Left hindlimb (tissue), 1 donor: ENCODE measurements at places on chromosomes 3 and 15.

- DNase-seq = no peak
Measured at GRCh38 chr3:184039414-184039813, 7.9 kb downstream of the HTR3D start.

GRCh38 chr3:140748903-140749302, 71.0 kb downstream of the TRIM42 start:
- no peak for DNase-seq

DNA sequence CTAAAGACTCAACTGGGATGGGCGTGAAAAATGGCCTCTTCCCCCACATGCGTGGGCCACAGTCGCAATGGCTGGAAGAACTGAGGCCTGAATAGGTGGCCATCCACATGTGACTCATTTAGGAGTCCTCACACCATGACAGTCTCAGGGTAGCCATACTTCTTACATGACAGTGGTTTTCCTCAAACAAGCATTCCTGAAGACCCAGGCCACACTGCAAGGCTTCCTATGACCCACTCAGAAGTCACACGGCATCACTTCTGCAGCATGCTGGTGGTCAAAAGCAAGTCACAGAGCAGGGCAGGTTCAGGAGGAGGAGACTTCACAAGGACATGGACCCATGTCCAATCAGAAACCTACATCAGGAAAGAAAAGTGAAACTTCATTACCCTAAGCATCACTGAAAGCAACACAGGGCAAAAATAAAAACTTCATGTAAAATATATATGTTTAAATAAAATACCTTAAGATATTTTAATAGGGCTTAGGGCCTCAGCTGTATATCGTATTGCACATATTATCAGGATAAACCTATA, 257.1 kb downstream of the OPA1 start:
- no peak for DNase-seq

DNA sequence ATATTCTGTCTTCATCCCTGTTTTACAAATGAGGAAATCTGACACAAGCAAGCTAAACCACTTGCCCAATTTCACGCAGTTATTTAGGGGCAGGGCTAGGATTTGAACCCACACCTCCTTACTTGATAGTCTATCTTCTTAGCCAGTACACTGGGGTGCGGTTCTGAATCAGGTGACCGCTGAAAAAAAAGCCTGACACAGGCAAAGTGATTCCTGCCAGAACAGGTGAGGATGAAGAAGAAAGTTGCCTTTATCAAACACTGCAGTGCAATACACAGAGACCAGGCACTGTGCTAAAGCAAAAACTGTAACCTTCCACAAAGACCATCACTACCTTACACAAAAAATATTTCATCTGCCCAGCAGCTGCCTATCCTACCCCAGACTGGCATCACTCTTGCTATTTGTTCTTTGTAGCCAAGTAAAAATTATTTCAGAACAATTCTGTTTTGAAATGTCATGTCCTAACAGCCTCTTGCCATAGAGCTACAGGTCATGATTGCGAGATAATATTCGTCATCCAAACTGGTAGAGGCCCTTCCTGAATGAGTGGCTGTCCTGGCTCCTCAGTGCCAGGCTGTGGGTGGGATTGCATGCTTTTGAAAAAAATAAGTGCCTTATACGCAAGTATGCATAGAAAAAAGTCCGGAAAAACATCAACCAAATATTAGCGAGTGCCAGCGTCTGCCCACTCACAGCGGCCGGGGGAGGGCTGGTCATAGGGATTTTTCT, 142.3 kb upstream of the TPM1 start:
- no peak for DNase-seq

GRCh38 chr3:154015307-154015706, 105.9 kb upstream of the ARHGEF26 start:
- DNase-seq = no peak

DNA sequence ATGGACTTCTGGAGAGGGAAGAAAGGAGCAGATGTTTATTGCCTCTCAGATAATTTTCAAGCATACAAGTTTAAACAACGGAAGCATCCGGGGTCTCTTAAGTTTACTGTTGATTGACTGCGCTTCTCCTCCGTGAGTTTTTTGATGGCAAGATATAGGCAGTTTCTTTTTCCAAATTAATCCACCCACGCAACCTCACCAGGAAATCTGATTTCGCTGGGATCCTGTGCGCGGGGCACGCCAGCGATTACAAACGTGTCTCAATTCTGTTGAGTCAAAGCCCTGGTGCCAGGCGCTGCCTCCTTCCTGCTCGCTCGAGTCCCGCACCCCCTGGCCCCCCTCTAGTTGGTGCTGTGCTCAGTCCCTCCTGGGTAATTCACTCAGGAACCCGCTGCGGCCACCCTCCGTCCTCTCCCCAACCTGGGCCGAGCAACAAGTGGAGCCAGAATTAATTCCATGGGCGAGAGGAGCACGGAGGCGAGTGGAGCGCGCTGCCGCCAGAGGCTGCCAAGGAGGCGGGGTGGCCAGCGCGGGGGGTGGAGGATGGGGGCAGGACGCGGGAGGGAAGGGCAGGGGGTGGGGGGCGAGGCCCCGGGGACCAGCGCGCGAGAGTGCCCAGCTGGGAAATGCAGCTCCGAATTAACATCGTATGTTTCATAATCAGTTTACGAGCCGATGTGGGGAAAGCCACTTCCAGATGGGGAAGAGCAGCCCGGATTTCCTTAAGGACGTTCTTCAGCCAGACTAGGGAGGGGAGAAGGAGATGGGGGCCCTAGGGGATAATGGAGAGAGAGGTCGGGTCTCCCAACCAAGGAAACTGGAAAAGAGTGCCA, 6.0 kb downstream of the WNT5A start:
- peak; percentile 60 for DNase-seq

DNA sequence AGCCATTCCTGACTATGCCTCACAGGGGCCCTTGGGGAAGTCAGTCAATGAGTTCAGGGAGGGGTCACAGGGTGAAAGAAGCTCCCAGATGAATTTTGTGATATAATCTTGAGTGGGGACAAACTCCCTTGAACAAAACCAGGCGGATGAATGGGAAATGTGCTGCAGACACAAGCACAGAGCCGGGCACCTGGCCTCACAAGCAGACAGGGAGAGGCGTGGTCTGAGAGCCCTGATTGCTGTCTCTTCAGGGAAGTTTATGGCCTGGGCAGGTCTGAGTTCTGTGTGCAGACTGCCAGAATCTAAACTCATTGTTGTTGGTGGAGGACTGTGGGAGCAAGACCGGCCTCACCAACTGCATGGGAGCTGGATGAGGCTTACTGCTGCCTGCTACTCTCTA, 591.8 kb downstream of the EPHA3 start:
- DNase-seq = no peak

DNA sequence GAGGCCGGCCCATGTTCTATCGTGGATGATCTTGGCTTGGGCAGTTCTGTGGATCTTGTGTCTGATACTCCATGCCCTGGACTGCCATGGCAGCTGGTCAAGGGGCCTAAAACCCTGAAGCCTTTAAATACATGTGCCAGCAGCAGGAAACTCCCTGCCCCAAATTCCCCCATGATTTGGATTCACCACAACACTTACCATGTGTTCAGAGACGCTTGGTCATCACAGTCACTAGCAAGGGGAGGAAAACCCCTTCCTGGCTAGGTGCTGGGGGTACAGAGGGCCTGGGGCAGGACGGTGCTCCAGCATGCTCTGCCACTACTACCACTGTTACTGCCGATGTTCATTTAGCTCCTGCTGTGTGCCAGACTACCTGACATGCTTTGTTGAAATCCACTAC, 94.4 kb downstream of the DNAJB8 start:
- no peak for DNase-seq

GRCh38 chr3:58272891-58273290, 33.2 kb upstream of the RPP14 start:
- no peak for DNase-seq

DNA sequence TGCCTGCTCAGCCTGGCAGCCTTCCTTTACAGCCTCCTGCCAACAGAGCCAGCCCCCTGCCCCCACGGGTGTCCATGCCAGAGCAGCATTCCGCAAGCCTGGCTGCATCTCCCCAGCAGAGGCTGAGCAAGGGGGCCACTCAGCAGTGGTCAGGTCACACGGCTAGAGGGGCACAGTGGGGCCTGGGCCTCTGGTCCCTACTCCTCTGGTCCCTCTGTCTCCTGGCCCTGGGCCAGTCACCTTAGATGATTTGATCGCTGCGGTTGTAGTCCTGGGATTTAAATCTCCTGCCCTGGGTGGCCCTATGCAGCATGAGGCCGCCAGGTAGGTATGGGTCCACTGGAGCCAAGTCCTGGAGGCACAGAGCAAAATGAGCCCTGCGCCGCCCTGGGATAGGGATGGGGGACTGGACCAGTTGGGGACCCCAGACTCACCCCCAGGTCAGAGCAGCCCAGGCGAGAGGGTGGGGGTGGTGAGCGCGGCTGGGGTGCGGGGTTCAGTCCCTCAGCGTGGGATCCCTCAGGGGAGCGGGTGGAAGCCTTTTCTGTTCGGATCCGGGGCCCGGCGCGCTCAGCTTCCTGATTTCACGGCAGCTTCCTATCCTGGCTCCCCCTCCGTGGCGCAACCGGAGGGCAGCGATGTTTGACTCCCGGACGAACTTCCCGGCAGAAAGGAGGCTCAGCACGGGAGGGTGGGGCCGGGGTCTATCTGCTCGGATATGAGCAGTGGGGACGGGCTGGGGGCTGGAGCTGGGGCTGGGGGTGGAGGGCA, at the start of gene ZBTB47:
Gene ZBTB47 (plus strand): TSS at position 138 of the 771 bp plus-strand sequence. CDS start 4,659 bp downstream, outside the sequence.
- peak; percentile 77 for DNase-seq

- no peak for DNase-seq
Measured at GRCh38 chr3:128873244-128874022, 6.0 kb upstream of the ACAD9 start.

DNA sequence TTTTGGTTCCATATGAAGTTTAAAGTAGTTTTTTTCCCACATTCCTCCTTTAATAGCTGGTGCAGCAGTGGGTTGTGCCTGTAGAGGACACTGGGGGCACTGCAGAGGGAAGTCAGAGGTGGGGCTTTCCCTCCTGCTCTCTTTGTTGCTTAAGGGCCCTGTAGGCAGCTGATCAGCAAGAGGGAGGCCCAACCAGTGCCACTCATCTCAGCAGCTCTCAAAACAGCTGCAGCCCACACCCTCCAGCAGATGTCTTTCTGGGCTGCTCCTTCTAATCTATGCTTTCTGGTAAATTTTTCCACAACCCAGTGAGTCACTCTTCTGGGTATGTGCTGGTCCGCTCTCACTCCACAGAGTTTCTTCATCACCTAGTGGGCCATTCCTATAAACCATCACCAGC, 263.8 kb downstream of the FEZF2 start:
- peak; percentile 54 for DNase-seq

GRCh38 chr3:134879990-134880389, 84.9 kb downstream of the EPHB1 start:
- no peak for DNase-seq

DNA sequence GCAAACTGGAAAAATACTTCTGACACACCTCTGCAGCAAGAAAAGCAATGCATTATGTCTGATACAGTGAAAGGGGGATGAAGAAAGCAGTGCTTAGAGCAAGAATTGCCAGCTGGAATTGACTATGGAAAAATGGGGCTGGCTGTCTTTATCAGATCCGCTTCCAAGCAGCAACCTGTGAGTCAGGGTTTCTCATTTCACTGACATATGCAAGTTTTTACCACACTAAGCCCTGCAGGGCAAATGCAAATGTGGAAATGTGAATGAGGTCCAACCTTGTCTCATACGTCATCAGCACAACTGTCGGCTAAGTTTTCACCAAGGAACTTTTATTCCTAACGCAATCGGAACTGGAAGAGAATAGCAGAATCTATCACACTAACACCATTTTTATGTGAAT, 172.5 kb upstream of the GADL1 start:
- DNase-seq = peak; percentile 78

GRCh38 chr3:81650187-81650586, 111.3 kb downstream of the GBE1 start:
- no peak for DNase-seq

- no peak for DNase-seq
Measured at GRCh38 chr3:67362686-67363085, 291.7 kb downstream of the SUCLG2 start.

DNA sequence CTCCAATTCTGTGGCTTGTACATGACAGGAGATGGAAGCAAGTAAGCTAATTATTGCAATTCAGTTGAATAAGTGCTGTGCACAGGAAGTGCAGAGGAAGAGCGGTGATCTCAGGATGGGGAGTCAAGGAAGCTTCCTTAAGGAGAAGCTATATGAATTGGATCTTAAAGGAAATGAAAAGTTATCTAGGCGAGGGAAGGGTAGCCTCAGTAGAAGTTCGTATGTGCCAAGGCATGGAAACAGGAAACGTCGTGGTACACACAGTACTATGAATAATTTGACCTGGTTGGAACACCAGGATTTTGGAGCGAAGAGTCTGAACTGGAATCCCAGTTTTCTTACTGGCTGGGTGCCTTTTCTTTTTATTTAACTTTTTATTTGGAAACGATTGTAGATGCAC, 39.3 kb downstream of the ST6GAL1 start:
- DNase-seq = no peak

DNA sequence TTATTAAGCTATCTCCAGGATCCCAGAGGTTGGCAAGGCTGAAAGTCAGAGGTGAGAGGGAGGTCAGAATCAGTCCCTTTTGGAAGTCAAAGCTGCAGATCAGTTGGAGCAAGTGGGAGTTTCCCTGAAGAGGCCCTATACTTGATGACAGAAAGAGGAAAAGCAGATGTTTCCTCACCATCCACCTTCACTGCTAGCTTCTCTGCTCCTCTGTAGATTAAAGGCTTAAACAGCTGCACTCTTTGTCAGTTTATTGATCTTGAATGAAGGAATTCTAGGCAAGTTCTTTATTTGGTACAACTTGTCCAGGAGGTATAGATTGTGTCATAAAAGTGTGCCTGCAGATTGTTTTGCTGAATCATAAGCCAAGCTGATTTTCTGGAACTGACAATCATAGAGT, 408.2 kb upstream of the TGFBR2 start:
- DNase-seq = no peak

GRCh38 chr3:13682331-13683013, 133.5 kb downstream of the FBLN2 start:
- no peak for DNase-seq

- no peak for DNase-seq
Measured at GRCh38 chr3:31802981-31803740, 177.9 kb downstream of the OSBPL10 start.

GRCh38 chr3:116127464-116127863, 317.8 kb downstream of the LSAMP start:
- no peak for DNase-seq

DNA sequence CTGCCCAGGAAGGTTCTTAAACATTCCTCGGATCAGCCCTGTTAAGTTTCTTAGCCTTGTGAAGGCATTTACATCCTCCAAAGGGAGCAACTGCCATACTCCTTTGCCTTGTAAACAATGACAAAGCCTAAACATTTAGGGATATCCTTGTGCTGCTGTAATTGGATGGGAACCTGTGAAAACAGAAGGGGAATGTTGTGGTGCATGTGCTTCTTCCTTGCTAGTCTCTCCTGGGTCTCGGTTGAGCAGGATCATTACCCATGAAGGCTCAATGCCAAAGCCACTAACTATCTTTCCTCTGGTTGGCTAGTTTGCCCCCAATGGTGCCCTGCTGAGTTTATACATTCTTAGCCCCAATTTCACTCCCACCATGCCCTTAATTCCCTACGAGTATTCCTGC, 17.3 kb downstream of the CHRNA3 start:
- no peak for DNase-seq

GRCh38 chr15:45630917-45631691, 3.7 kb upstream of the SQOR start:
- no peak for DNase-seq

- no peak for DNase-seq
Measured at GRCh38 chr3:155512867-155513261, 219.4 kb upstream of the STRIT1 start.
